ENCODE measurements at places on chromosomes 2 and 18.

DNA sequence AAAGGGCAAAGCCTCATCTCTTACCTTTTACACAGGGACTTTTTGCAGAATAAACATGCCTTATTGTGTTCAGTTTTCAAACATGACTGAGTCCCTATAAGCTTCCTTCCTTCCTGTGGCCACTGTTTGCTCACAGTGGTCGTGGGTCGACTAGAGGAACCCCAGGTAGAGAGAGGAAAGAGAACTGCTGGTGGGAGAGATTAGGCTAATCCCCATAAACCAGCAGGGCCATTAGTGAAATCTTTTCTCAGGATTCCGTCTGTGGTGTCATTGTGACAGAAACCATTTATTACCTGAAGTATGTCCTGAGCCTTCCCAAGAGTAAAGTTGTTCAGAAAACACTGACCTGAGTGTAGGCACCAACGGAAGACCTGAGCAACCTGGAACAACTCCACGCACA is 21.3 kb upstream of the BOD1L2 start:
- no peak for DNase-seq

- no peak for DNase-seq
These were observed 92.0 kb downstream of the ZNF236 start for GRCh38 chr18:76914314-76914713.

- DNase-seq = no peak
These were observed 298.4 kb downstream of the NDUFA10 start for GRCh38 chr2:239726631-239727181.

- no peak for DNase-seq
These were observed 50.6 kb downstream of the UNC50 start for GRCh38 chr2:98658816-98659490.

- no peak for DNase-seq
These were observed 14.5 kb upstream of the CPLX4 start for GRCh38 chr18:59332986-59333385.

Data from activated T-cell treated with anti-CD3 and anti-CD28 coated beads for 4 hours (primary cell).